CMK (cell line): ENCODE measurements at places on chromosomes 13 and 19.

DNA sequence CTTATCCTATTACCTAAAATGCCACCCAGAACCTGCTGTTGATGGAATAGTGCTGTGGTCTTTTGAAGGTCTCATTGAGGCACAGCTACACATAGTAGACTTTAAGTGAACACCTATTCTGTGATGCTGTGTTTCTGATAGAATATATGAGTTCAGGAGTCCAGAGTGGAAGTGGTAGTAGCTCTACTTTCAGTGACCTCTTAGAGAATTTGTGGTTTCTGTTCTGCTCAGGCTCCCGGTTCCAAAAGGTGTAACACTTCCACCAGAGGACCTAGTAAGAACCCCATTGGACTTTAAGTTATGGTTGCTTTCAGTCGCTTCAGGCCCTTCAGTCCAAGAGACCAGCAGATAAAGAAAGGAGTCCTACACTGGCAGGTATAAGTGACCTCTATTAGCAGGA lies 11.4 kb upstream of the MYCBP2 start:
- no peak for DNase-seq

- DNase-seq = no peak
These were observed 203.4 kb upstream of the ZNF536 start for GRCh38 chr19:30168760-30169159.

- no peak for DNase-seq
These were observed 42.6 kb upstream of the TPM4 start for GRCh38 chr19:16033721-16034120.

DNA sequence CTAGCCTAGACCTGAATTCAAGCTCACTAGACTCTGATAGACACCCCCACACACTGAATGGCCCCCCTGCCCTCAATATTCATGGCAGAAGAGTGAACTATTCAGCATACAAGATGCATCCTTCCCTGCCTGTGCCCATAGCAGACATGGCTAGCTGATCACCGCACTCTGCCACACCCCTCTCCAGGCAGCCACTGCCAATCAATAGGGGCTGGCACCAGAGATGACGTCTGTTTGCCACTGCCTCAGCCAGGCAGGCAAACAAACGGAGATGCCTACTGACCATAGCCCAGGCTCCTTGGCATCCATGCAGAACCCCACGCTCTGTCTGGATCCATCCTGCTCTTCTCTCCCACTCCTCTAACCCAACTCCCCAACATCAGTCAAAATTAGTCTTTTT lies 13.8 kb upstream of the NPAS1 start:
- no peak for DNase-seq

GRCh38 chr13:48118030-48118429 lies 23.1 kb upstream of the MED4 start:
- DNase-seq = no peak

DNA sequence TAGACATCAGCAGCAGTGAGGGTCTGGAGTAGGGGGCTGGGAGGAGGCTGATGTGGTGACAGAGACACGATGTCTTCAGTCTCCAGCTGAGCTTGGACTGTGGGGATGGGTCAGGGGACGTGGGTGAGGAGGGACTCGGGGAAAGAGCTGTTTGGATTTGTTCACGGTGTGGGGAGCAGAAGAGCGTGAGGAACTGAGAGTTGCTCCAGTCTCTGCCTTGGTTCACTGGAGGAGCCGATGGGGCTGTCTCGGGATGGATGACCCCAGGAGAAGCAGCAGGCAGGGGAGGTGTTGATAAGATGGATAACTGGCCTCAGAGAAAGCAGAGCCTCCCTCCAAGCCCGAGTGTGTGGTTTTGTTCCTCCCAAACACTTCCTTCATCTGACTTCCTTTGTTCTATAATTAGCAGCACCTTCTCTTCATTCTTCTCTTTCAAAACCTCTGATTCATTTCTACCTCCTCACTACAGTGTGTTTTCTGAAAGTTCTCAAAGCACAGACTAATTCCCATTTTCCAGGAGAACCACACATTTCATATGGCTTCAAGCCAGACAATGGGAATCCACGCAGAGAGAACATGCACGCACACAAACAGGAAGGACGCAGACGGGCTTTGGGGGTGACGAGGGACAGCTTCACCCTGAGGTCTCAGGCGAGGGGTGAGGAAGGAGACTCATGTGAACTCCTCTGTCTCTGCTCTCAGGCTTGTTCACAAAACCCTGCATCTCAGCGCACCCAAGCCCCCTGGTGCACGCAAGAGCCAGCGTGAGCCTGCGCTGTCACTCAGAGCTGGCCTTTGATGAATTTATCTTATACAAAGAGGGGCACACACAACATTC lies 18.6 kb downstream of the LAIR2 start:
- DNase-seq = no peak
